ENCODE measurements at places on chromosomes 4 and X. TPM values are rescaled to one million over a fixed set of nuclear protein-coding genes. Genes with fewer than 3 reads are reported as not detected.

Gene ANOS1
- polyA plus RNA-seq = 44.1 TPM

Gene ANKRD50
- 56.8 TPM for polyA plus RNA-seq

Gene PGAM4
- polyA plus RNA-seq = 0.48 TPM

DNA sequence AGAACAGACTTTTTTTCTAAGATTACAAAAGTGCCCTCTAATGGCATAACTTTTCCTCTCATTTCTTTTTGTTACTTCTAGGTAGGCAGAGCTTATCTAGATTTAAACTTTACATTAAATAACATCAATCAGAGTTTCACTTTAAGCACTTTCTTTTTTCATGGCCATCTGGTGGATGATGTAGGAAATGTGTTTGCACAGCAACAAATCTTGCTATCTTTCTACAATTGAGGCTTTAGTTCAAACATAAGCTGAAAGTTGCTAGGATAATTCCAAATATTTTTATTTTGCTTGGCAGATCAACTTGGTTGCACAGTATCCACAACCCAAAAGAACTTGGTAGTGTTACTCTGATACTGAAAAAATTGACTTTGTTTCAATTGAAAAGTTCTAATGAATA, 22.0 kb downstream of the NDNF start:
- DNase-seq = peak; percentile 72

- DNase-seq = no peak
These were observed 3.2 kb upstream of the ASMTL start for GRCh38 chrX:1455948-1456280.

GRCh38 chrX:40154250-40154852, 56.6 kb upstream of the BCOR start:
- DNase-seq = peak; percentile 75

Gene VGLL1
- polyA plus RNA-seq = not detected

- DNase-seq = no peak
These were observed 495.4 kb downstream of the PCDH19 start for GRCh38 chrX:99914635-99915034.

DNA sequence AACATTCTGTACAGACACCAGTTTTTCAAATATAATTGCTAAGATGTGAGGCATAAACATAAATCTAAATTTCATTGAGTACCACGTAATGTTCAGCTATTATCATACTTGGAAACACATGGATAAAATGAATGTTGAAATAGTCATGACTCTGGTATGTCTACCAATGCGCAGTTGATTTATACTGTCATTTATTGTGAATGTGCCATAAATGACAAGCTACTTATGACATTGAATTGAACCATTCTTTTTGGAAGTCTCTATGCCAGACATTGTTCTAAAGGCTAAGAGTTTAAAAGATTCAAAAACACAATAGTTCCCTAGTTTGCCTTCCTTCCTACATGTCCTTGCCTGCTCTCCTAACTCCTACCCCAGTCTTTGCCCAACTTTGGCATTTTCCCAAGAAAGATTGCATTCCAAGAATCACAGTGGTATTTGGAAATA, 96.6 kb upstream of the DMD start:
- DNase-seq = peak; percentile 15

Gene DRP2
- polyA plus RNA-seq = 3.0 TPM

GRCh38 chrX:20313899-20314298, 47.2 kb upstream of the RPS6KA3 start:
- DNase-seq = peak; percentile 45

DNA sequence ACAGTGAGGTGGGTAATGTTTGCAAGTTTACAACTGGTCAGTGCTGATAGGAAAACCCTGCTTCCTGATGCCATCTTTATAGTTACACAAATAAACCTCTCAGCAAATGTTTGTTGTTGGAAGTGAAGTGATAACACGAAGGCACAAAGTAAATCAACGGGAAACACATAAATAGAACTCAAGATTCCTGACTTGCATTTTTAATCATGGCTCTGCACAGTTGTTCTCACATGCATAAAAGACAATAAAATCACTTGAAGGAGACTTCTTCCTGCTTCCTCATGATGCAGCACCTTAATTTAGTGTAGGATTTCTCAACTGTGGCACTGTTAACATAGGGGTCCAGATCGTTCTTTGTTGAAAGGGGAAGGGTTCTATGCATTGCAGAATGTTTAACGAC, 907.7 kb downstream of the RAB28 start:
- no peak for DNase-seq

Gene CRMP1
- polyA plus RNA-seq = 22.9 TPM

Gene RHOXF1
- polyA plus RNA-seq = 0.18 TPM

DNA sequence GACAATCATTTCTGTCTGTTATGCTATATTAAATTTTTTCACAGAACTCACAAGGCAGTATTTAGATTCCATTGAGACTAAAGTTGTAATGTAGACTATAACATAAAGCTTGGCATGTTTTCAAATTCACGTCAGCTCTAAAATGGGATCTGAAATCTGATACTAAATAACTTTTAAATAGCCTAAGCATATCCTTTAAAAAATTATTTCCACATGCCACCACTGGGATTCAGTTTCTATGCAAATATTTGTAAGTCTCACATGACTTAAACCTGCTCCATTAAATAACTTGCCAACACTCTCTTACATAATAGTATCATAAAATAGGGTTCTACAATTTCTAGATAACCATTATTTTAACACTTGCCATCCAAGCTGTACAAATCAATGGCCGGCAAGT, 32.4 kb downstream of the KLHL8 start:
- peak; percentile 83 for DNase-seq

Gene IL9R
- polyA plus RNA-seq = not detected

DNA sequence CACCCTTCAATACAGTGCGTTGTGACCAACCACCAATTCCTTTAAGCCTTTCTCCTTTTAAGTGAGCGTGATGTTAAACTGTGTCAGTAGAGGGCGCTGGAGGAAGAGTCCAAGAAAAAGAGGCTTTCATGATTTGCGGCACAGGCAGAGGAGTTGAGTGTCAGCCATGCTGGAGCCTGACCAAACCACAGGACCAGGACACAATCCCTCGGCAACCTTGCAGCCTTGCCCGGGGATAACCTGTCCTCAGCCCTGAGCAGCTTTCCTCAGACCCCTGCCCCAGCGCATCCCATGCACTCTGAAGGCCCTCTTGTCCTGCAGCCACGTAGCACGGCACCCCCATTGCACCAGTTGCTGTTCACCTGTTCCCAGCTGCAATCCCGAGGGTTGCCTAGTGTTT, 53.5 kb upstream of the SMIM31 start:
- DNase-seq = no peak

- no peak for DNase-seq
These were observed 4.7 kb downstream of the NKX1-1 start for GRCh38 chr4:1401409-1402020.

Gene TRPC5OS
- polyA plus RNA-seq = 0.16 TPM

GRCh38 chrX:153662266-153662665, 11.3 kb downstream of the PNCK start:
- DNase-seq = no peak

DNA sequence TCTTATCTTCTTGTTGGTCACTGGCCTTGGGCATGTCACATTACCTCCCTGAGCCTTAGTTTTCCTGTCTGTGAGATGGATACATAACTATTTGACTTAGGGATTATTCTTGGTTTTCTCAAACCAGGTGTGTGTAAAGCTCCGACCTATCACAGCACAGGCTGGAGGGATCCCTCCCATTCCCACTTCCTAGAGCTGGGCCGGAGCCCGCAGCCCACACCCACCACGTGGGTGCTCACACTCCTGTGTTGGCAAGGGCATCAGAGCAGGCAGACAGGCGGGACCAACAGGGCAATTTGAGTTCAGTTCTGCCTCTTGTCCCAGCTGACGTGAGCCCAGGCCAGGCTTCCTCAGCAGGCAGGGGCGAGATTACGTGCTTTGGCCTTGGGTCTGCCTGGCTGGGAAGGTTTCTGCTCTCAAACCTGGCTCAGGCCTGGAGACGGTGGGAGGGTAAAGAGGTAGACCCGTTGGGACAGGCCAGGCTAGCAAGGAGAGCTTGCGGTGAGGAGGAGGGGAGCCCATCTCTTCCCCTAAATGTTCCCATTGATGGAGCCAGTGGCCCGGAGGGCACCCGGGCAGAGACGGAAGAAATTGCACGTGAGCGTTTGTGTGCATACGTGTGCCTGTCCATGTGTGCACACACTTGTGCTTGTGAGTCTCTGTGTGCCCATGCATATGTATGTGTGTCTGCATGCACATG, 734 bp upstream of the SH3TC1 start:
- DNase-seq = no peak

DNA sequence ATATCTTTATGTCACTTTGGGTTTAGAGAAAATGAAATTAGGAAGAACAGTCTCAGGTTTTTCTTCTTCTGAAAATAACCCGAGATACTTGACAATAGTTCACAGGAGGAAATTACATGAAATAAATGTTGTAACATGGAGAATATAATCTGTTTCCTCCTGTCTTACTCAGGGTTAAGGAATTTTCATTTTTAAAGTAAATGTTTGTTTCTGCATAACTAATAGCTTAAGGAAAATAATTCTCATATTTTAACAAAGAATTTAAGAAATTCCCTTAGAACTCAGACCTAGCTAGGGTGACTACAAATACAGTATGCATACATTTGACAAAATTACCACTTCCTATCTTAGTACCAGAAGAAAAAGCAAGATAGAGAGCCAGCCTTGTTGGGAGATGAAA, 17.2 kb upstream of the SPRY1 start:
- no peak for DNase-seq

Gene SLC4A4
- 12.2 TPM for polyA plus RNA-seq

DNA sequence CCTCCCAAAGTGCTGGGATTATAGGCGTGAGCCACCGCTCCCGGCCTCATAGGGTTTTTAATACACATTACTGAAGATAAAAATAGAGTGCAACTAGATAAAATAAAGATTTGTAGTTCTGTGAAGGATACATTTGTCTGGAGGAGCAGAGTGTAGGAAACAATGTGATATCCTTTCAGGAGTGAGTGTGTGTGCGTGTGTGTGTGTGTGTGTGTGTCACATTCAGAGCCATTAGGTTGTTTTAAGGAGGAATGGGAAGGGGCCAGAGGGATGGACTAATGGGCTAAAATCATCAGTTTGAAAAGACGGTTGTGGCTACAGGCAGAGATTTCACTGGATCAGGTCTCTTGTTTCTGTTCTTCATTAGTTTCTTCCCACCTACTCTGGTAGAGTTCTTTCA, 40.0 kb downstream of the RBPJ start:
- DNase-seq = no peak

GRCh38 chr4:141702472-141703182, 66.2 kb downstream of the IL15 start:
- peak; percentile 77 for DNase-seq

- DNase-seq = peak; percentile 36
These were observed 93.2 kb downstream of the WFS1 start for GRCh38 chr4:6362896-6363295.

- DNase-seq = no peak
These were observed 69.7 kb upstream of the PGRMC2 start for GRCh38 chr4:128357286-128357685.

DNA sequence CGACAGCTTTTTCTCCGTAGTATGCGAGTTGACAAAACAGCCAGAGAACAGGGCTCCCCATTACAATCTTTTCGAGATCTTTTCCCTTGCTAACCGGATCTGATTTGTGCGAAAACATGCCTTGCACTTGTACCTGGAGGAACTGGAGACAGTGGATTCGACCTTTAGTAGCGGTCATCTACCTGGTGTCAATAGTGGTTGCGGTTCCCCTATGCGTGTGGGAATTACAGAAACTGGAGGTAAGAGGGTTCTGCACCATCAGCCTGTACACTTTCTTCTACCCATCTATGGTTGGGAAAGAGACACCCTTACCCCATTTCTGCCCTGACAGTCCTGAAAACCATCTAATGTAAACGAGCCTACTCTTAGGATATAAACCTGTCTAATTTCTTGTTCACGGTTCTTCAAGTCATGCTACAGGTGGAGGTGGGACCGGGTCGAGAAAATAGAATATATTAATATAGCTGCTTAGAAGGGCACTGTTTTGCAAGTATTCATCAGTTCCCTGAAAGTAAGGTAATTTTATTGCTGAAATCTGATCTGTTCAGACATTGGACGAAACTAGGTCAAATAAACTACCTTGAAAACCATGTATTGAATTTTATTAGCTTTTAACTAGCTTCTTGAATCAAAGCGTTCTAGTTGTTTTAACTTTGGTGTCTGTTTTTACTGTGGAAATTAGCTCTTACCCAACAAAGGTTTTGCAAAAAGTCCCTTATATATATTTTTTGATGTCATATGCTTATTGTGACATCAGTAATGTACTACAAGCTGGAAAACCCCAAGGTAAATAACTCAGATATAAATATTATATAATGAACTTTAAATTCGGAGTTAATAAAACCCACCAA, 869 bp downstream of the TMEM184C start:
- no peak for DNase-seq

GRCh38 chrX:55767100-55767499, 49.6 kb downstream of the RRAGB start:
- no peak for DNase-seq

GRCh38 chr4:105215609-105216313, 69.1 kb downstream of the TET2 start:
- no peak for DNase-seq

GRCh38 chr4:123619326-123619725, 222.7 kb downstream of the SPRY1 start:
- DNase-seq = no peak
